ENCODE measurements at places on chromosomes 12 and 14.

GRCh38 chr12:98578821-98579220 is 14.7 kb upstream of the SLC25A3 start:
- no peak for DNase-seq

- peak; percentile 18 for DNase-seq
Measured at GRCh38 chr12:68175557-68176061, 16.1 kb upstream of the IFNG start.

DNA sequence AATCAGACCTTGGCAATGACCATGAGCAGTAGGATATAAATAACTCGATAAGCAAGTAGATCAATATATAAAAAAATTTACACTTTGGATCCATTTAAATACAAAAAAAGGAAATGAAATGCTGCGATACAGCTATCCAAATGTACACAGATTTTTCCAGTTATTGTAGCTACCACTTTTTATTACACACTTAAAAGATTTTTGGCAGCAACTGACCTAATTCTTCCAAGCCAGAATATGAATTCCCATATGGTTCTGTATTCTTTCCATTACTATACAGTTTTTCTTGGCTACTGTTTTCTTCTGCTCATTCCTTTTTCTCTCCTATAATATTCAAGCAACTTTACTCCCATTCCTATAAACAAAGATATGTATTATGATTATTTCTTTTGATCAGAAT is 52.2 kb downstream of the TMTC1 start:
- DNase-seq: no peak

DNA sequence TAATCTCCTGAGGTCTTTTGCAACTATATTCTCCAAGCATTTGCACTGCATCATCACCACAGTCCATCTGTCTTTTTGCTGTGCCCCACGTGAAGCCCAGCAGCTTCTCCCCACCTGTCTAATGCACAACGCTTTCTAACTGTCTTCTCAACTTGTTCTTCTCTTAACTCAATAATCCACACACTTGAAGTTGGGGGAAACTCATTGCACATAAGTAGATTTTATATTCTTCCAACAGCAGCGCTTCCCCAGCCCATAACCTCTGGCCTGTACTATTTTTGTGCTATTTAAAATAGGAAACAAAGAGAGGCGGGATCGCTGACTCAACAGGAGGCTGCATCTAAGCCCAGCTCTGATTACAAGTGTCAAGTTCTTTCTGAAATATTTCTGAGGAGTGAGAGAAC is 226.7 kb downstream of the GXYLT1 start:
- no peak for DNase-seq

DNA sequence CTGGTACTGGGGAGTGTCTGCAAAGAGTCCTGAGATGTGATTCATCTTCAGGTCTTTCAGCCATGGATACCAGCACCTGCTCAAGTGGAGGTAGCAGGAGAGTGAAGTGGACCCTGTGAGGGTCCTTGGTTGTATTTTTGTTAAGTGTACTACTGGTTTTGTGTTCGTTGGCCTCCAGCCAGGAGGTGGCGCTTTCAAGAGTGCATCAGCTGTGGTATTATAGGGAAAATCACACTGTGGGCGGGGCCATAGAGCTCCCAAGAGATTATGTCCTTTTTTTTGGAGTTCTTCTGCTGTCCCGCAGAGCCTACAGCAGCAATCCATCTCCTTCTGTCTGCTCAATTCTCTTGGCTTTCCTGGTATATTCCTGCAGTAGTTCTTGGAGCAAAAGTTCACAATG is 66.8 kb downstream of the SPATA7 start:
- no peak for DNase-seq

- no peak for DNase-seq
Measured at GRCh38 chr12:31035967-31036665, 37.5 kb upstream of the DDX11 start.

DNA sequence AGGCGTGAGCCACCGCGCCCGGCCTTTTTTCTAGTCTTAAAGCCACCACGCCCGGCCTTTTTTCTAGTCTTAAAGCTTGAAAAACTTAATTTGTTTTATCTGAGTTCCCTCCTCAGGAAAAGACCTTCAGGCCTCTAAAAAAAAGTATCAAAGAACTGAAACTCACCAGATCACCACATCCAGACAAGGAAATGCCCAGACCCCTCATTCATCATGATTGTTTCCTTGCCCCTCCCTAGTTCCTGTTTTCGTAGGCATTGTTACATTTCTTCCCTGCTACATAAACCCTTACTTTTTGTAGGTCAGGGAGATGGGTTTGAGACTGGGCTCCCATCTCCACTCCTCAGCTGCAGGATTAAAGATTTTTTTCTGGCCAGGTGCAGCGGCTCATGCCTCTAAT is 21.1 kb upstream of the VWF start:
- no peak for DNase-seq

DNA sequence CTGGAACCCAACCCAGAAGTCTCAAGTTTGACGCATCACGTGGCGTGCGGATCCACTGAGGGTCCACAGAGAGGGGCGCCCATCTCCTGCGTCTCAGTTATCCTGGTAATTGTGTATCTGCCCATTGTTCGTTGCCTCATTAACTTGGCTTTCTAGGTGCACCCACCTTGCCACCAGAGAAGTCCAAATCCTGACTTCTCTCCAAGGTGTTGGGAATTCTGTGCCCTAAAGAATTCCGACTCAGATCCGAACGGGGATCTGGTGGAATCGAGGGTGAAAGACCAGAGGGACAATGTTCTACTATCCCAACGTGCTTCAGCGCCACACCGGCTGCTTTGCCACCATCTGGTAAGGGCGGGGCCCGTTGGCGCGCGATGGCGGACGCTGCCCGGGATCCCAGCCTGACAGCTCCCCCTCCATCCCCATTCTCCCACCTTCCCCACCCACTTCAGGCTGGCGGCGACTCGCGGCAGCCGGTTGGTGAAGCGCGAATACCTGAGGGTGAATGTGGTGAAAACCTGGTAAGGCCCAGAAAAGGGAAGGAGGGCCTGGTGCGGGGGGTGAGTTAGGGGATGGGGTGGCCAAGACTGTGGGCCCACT is 481 bp downstream of the REC8 start:
- no peak for DNase-seq

All from stimulated activated CD4-positive, alpha-beta T cell treated with anti-CD3 and anti-CD28 coated beads, Interleukin-4, amount 100 ng/mL, for 4 hours (primary cell).